COR-L47 (cell line): ENCODE measurements at places on chromosomes 3 and 15.
A peak's percentile ranks its signal among the peaks of the same experiment; 100 is the strongest.

- peak; percentile 13 for DNase-seq
These were observed 267.5 kb downstream of the VGLL3 start for GRCh38 chr3:86723433-86723832.

- DNase-seq: no peak
These were observed 24.8 kb downstream of the TMEM212 start for GRCh38 chr3:171867981-171868380.

- DNase-seq: no peak
These were observed 109.4 kb downstream of the LRTM1 start for GRCh38 chr3:54818486-54818885.

DNA sequence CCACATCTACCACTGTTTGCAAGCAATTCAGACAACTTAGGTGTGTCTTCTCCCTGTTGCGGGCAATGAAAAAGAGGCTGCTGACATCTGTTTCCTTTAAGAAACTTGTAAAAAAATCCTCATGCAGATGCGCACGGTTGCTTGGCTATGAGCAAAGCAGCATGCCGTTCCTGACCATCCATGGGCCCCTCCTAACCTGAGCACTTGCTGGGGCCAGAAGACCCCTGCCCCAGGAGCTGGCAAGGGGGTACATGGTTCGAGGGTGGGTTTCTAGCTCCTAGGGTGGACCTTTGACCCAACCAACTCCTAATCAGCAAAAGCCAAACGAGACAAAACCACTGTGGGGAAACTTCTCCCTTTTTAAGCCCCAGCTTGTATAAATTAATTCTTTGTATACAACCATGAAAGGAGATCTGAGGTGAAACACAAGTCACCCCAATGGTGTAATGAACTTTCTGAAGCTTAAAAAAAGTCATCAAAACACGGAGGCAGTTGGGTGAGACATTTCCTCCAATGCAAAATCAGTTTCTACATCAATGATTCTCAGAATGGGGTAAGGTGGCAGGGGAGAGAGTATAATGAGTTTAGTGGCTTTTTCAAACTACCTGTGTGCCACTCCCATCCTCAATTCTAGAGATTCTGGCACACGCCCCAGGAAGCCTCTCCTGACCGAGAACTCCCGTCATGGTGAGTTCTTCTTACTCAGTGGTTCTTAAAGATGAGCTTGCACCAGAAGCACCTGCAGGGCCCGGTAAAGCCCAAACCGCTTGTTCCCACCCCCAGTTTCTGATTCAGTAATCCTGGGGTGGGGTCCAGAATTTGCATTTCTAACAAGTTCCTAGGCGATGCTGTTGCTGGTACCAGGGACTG, 44.1 kb downstream of the CPN2 start:
- no peak for DNase-seq

- DNase-seq: no peak
These were observed 63.5 kb upstream of the FSIP1 start for GRCh38 chr15:39846108-39846507.

GRCh38 chr15:27438403-27439375, 467.7 kb downstream of the GABRG3 start:
- DNase-seq: no peak

- DNase-seq: no peak
These were observed 16.1 kb upstream of the SEC61A1 start for GRCh38 chr3:128036119-128036518.

- no peak for DNase-seq
These were observed 562.9 kb downstream of the MECOM start for GRCh38 chr3:169100616-169101015.
